ENCODE measurements at places on chromosomes 7 and 10. TPM values are rescaled to one million over a fixed set of nuclear protein-coding genes. Genes with fewer than 3 reads are reported as not detected.

The PGAM2 gene
- 1.5 TPM for total RNA-seq

The CCDC146 gene
- 9.2 TPM for total RNA-seq

The COMTD1 gene
- 7.6 TPM for total RNA-seq

The SPRN gene
- total RNA-seq: not detected

The GALNT17 gene
- total RNA-seq: not detected

The IGFBP3 gene
- 4.2 TPM for total RNA-seq

The SP4 gene
- 36.0 TPM for total RNA-seq

The TMEM225B gene
- total RNA-seq: 0.94 TPM

The SYCE1 gene
- not detected for total RNA-seq

The FAM237B gene
- total RNA-seq: not detected

The TRPV5 gene
- not detected for total RNA-seq

The BMPER gene
- not detected for total RNA-seq

The GPR15LG gene
- total RNA-seq: not detected

Measured in CD8-positive, alpha-beta T cell (primary cell).